ENCODE measurements at places on chromosomes 12 and 14.
A peak's percentile ranks its signal among the peaks of the same experiment; 100 is the strongest.

GRCh38 chr14:89500303-89500702 is 83.3 kb upstream of the FOXN3 start:
- DNase-seq: no peak

GRCh38 chr12:43797561-43798217 is 8.4 kb downstream of the TWF1 start:
- no peak for DNase-seq

- DNase-seq: no peak
Measured at GRCh38 chr12:104486943-104487819, 30.4 kb downstream of the CHST11 start.

GRCh38 chr12:22518060-22518719 is 26.2 kb downstream of the C2CD5 start:
- DNase-seq: no peak

DNA sequence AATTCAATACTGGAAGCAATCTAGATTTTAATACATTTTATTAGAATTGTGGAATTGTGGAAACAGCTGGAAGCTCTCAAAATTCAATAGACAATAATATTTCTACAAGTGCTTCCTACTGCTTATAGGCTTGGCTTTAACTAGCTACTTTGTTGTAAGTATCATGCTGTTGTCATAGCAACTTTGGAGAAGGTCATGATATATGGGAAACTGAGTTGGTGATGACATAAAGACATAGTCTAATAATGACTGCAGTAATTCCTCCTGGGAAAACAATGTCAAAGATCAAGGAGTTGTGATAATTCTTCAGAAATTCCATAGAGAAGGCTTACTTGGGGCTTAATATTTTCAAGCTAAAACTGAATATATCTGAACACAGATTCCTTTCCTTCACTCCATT is 266.6 kb downstream of the KIF21A start:
- DNase-seq: no peak

GRCh38 chr14:83558946-83559345 is 1971.0 kb upstream of the FLRT2 start:
- no peak for DNase-seq

DNA sequence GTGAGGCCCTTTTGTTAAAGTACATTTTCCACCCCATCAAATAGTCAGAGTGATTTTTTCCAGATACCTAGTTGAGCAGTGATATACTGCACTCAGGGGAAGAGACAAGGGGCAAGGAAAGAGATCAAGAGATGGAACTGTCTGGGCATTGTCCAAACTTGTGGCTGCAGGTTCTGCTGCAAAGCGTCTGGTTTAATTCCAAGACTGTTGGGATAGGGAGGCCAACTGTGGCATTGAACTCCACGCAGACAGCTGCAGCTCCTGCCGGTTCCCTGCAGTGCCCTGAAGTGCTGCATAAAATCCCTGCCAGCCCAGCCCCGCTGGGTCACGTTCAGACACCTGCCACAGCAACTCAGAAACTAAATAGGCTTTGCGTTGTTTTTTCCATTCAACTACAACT is 30.5 kb downstream of the RPH3A start:
- DNase-seq: no peak

GRCh38 chr14:93742761-93743160 is 45.5 kb downstream of the PRIMA1 start:
- DNase-seq: no peak

- no peak for DNase-seq
Measured at GRCh38 chr12:64187794-64188193, 34.3 kb downstream of the KICS2 start.

DNA sequence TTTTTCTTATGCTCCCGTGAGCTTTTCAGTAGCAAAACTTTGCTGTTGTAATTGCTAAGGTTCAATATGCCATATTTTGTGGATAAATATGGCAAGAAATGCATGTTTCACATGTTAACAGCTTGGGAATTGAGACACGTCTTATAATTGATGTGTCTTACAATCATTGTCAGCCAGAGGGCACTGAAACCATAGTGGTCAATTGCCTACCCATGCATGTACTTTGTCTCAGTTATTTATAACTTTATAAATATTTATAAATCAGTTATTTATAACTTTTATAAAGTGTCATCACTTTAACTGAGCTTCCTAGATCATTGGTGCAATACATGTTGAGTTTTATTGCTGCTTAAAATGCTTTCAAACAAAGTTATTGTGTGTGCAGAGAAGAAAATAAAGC is 82.0 kb downstream of the CATSPERB start:
- peak; percentile 42 for DNase-seq

GRCh38 chr14:31389946-31390345 is 30.4 kb downstream of the HEATR5A start:
- DNase-seq: no peak

- no peak for DNase-seq
Measured at GRCh38 chr12:29191267-29191850, 42.3 kb downstream of the FAR2 start.

- no peak for DNase-seq
Measured at GRCh38 chr14:105664691-105665090, 138.3 kb downstream of the TMEM121 start.

Measured in B cell (primary cell).